AG20443 (cell line): ENCODE measurements at places on chromosomes 5 and 9.

DNA sequence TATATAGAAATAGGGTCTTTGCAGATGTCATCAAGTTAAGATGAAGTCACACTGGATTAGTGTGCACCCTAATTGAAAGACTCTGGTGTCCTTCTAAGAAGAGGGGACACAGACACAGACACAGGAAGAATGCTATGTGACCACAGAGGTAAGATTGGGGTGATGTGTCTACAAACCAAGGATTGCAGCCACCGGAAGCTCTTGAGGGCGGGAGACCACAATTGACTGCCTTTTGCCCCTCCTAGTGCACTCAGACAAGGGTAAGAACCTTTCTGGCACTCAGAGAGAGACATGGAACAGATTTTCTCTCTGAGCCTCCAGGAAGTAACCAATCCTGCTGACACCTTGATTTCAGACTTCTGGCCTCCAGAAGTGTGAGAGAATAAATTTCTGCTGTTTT is 51.2 kb upstream of the ARAP3 start:
- DNase-seq, result no peak

DNA sequence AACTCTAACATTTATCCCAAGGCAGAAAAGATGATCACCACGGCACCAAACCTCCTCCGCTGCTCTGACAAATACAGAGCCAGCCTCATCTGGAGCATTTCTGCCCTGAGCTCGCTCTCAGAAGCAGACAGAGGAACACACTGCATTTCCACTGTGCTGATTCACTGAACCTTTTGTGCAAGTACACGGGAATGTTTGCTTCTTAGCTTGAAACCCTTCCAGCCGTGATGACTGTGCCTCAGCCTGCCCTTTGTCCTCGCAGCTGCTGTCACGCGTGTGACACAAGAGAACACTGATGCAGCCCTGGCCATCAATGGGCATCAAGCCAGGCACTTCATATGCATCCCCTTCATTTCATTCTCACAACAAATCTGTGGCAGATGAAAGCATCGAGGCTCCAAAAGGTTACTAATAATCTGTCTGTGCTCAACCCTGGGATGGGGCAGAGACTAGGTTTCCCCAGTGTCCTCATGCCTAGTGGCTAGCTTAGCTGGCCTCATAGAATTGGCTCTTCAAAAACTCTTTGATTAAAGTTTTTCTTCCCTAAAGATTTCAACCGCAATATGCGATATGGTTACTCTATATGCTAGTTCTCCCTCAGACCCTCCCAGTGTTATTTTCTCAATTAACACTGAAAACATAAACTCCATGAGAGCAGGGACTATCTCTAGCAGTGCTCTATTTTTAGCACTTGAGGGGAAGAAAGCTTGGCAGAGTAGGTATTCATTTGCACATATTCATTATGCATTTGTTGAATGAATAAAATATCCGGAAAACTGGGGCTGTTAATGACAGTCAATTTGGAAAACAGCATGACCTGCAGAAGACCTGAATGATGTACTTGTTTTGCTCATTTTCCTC is 7.3 kb downstream of the CDC14B start:
- peak; percentile 89 for DNase-seq

DNA sequence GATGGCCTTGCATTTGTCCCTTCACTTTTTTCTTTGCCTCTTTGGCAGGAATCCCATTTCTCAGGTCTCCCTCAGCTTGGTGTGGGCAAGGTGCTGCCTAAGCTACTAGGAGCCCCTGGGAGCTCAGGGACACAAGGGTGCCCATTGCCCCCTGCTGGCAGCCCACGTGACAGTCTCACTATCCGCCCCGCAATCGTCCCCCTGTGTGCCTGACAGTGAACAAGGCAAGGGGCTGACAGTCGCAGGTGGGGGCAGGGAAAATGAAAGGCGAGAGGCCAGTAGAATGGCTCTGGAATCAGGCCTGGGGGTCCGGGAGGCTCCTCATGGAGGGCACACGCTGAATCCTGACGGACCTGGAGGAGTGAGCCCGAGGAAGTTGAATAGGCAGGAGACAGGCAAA is 2.0 kb upstream of the PCDH12 start:
- no peak for DNase-seq

GRCh38 chr9:37348917-37349316 is 73.6 kb upstream of the GRHPR start:
- no peak for DNase-seq

GRCh38 chr9:83334320-83334719 is 203.9 kb downstream of the FRMD3 start:
- DNase-seq, result peak; percentile 78

- peak; percentile 91 for DNase-seq
Measured at GRCh38 chr9:130689937-130690700, 3.5 kb upstream of the EXOSC2 start.

- no peak for DNase-seq
Measured at GRCh38 chr5:15927710-15928380, 251.7 kb downstream of the MARCHF11 start.

- DNase-seq, result no peak
Measured at GRCh38 chr5:133828722-133829121, 139.7 kb downstream of the C5orf15 start.

DNA sequence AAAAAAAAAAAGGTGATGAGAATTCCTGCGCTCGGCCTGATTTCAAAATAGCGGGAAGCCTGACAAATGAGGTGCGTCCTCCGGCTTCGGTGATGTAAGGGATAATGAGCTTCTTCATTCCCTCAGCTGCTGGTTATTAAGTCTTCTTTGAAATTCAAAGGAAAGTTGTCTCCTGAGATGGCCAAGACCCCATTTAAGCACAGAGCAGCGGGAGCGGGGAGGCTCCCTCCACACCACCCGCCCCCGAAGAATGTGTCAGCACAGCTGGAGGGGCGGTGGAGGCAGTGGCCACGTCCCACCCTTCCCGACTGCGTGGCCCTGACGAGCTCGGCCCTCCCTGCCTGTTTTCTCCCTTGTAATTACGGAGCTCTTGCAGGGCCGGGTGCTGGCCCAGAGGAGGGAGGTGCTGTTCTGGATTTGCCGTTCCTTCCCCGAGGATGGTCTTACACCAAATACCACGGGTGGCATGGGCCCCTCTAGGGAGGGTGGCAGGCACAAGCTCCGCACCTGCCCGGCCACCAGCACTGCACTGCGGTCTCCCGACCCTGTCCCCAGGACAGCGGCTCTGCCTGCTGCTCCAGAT is 31.0 kb downstream of the SLC9A3 start:
- peak; percentile 59 for DNase-seq

- no peak for DNase-seq
Measured at GRCh38 chr5:52997424-52997823, 8.3 kb downstream of the ITGA2 start.

- no peak for DNase-seq
Measured at GRCh38 chr9:132644251-132644650, 25.5 kb downstream of the DDX31 start.

DNA sequence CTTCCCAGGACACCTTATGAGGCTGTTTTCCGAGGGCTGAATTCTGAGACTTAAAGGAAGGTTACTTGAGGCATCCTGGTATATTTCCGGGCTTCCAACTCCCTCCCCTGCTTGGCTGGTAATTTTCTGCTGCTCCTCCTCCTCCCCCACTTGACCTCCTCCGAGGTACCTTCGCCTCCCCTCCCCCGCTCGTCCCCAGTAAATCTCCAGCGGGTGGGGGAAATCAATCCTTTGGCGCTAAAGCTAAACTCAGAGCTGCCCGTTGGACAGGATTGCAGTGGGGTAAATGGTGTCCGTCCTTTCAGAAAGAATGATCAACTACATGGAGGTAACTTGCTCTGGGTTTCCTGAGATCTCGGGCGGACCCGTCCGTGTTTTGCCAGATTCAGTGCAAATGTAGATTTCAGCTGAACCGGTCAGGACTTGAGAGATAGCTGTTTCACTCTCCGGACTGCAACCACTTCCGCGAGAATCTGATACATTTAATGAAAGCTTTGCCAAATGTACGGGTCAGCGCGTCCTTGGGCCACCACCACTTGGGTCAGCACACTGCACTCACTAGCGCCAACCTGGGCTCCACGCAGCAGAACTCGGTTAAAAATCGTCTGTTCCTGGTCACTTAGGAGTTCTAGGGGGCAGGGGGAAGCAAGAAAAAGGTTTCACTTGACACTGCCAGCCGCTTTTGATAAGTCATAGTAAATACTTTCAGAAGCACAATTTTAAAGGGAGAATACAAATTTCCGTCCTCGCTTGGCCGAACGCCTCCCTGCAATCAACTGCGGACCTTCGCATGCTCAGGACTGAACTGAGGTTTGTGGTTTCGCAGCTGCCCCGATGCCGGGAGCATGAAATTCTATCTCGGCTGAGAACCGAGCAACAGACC is 4.6 kb upstream of the ISL1 start:
- DNase-seq, result no peak

DNA sequence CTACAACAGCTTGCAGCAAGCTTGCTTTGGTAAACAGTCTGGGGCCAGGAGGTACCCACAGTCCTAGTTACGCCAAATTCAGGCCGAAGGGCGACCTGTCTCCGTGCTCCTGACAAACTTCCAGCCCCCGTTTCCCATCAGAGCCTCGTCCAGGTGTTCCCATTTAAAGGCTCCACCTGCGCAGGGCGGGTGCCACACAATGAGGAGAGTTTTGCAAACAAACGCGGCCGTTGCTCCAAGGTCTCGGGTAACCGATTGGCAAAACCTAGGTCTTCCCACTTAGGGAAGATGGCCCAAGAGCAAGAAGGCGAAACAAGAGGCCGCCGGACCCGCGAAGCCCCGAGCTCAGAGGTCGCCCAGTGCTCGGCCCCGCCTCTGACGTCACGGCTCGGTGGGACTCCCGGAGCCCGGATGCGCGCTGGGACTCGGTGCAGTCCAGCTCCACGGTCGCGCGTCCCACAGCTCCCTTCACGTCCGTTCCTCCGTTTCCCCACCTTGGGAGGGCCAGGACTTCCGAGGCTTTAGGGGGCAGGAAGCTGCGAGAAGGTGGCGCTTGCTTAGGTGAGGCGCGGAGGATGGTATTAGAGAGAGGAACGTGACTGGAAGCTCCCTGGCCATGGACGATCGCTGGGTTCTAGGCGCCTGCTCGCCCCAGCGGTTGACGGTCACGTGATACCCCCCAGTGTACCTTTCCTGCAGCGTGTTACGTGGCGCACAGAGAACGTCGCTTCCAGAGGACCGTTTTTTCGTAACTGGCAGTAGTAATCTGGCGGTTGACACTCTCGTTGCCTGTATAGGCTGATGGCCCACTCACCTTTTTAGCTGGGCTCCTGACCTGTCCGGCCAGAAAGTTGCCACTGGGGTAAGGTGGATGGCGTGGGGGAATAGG is 41.8 kb upstream of the KDM4C start:
- DNase-seq, result peak; percentile 53

GRCh38 chr9:24413651-24414050 is 132.0 kb downstream of the IZUMO3 start:
- no peak for DNase-seq

DNA sequence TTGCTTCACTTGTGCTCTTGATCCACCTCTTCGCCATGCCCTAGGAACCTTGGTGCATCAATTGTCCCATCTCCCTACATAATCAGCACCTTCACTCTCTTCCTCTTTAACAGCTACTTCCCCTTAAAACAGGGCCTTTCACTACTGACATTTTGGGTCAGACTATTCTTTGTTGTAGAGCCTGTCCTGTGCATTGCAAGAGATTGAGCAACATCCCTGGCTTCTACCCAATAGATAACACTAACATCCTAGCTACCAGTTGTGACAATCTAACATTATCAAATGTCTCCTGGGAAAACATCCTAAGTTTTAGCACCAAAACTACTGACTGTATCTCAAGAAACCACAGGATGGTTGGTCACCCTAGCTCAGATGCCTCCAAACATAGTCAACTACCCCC is 854.3 kb upstream of the DMAC1 start:
- DNase-seq, result no peak

DNA sequence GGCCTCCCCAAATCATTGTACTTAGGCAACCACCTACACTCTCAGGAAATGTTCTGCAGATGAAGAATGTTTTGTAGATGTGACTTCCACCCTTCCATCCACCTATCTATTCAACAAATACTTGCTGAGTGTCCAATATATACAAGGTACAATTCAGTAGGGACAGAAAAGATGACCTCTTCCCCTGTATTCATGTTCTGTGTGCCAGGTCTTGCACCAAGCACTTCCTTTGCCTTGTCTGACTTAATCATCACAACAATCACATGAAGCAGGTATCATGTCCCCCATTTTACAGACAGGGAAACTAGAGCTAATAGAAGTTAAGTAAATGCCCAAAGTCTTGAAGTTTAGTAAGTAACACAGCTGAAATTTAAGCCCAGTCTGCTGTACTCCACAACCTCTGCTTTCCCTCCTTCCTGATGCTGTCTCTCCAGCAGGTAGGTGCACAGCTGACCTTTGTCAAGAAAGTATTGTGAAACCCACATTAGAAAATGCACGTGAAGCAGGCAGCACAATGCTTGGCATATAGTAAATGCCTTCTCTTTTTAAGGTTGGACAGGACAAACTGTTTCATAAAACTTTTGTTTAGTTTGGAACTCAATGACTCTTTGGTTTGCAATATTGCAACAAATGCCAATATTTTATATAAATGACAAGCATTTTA is 296.5 kb downstream of the DEPDC1B start:
- DNase-seq, result no peak

- peak; percentile 46 for DNase-seq
Measured at GRCh38 chr5:173238312-173239232, 3.6 kb upstream of the NKX2-5 start.

GRCh38 chr5:177334781-177335700 is 16.4 kb downstream of the LMAN2 start:
- DNase-seq, result no peak

GRCh38 chr5:126143622-126144021 is 279.6 kb upstream of the GRAMD2B start:
- no peak for DNase-seq

GRCh38 chr9:99720455-99721050 is 101.1 kb upstream of the NR4A3 start:
- DNase-seq, result peak; percentile 34

GRCh38 chr9:124030969-124031451 is 19.4 kb downstream of the LHX2 start:
- DNase-seq, result peak; percentile 75

DNA sequence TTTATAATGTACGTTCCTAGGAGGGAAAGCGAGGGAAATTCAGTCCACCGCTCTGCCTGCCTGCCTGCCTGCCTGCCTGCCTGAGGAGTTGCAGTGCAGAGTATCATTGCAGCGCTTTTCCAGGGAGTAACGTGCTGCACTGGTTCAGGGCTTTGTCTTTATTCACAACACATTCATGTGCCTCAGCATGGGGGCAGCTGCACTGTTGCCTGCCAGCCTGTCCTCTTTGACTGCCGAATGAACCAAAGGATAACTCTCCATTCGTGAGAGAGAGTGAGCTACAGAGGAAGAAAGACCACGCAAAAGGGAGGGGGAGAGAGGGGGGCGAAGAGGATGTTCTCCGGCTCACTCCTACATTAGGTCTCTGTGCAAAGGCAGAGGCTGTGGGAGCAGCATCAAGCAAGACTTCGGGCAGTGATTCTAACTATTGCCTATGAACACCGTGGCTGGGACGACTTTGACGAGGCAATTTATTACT is 791.2 kb downstream of the MAT2B start:
- DNase-seq, result no peak

DNA sequence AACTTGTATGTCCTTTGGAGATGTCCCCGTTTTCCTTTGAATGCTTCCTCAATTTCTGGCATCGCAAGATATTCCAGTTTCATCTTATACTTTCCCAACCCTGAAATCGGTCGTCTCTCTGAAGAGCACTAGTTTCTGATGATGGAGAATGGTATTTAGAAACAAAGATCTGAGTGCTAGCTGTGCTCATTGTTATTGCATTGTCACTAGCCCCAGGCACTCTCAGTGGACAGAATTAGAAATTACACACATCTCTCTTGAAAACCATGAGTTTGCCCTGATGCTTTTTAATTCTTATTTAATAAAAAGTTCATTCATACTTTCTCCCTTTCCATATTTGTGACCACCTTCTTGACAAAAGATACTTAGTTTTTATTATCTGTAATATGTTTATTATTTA is 67.7 kb downstream of the C9orf152 start:
- DNase-seq, result no peak
